ENCODE measurements at places on chromosomes 4 and X.

GRCh38 chrX:57643698-57644097 lies 36.4 kb downstream of the NLRP2B start:
- no peak for DNase-seq

GRCh38 chrX:1248331-1249061 lies 20.1 kb upstream of the CSF2RA start:
- DNase-seq, result peak; percentile 57

- no peak for DNase-seq
Measured at GRCh38 chrX:646796-647195, 16.2 kb downstream of the SHOX start.

GRCh38 chrX:20527558-20528011 lies 260.9 kb upstream of the RPS6KA3 start:
- no peak for DNase-seq

DNA sequence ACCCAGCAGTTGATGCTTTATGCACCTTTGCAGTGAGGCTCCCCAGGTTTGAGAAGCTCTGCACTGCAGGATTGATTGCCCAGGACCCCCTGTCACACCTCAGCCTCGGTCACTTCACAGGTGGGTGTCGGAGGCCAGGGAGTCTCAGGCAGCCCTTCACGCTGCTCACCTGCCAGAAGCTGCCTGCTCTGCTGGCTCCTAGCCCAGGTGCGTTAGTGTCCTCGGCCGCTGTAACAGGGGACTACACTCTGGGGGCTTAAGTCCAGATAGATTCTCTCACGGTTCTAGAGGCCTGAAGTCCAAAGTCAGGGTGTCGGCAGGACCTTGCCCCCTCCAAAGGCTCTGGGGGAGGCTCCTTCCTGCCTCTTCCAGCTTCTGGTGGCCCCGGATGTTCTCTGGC lies 79.9 kb downstream of the CPZ start:
- no peak for DNase-seq

DNA sequence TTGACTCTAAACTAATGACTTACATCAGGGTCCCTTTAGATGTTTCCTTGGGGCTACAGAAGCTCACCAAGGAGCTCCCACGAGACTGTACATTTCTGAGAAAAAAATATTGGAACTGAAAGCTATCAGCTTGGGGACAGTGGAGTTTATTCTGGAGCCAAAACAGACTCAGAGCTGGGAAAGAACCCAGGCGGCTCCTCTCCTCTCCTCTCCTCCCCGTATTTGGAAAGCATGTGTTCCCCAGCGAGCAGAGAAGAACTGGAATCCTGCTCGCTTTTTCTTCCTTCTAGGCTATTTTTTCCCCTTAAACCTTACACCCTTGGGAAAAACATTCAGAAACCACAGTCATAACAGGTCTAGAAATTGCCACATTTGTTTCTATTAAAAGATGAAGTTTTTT lies 4.3 kb upstream of the MAP7D3 start:
- DNase-seq, result no peak

- no peak for DNase-seq
Measured at GRCh38 chr4:39170301-39170700, 12.0 kb upstream of the WDR19 start.

GRCh38 chrX:114800719-114801118 lies 216.7 kb downstream of the IL13RA2 start:
- DNase-seq, result no peak

GRCh38 chr4:19983072-19983471 lies 268.6 kb upstream of the SLIT2 start:
- no peak for DNase-seq

- DNase-seq, result no peak
Measured at GRCh38 chrX:96611619-96612362, 72.9 kb upstream of the DIAPH2 start.

DNA sequence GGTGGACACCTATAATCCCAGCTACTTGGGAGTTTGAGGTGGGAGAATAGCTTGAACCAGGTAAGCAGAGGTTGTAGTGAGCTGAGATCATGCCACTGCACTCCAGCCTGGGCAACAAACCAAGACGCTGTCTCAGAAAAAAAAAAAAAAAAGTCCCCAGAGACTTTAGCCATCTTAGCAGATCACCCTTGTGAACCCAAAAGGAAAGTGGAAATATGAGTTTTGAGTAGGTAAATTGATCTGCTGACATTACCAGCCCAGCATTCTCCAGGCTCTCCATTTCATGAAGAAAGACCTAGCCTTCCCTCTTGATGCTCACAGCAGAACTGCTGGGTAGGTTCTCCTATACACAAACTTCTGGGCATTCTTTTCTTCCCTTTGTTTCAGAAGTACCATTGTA lies 24.5 kb upstream of the HNRNPD start:
- no peak for DNase-seq

- DNase-seq, result no peak
Measured at GRCh38 chr4:68272860-68273259, 27.4 kb upstream of the TMPRSS11B start.

- no peak for DNase-seq
Measured at GRCh38 chr4:40264497-40264896, 67.7 kb downstream of the RHOH start.

DNA sequence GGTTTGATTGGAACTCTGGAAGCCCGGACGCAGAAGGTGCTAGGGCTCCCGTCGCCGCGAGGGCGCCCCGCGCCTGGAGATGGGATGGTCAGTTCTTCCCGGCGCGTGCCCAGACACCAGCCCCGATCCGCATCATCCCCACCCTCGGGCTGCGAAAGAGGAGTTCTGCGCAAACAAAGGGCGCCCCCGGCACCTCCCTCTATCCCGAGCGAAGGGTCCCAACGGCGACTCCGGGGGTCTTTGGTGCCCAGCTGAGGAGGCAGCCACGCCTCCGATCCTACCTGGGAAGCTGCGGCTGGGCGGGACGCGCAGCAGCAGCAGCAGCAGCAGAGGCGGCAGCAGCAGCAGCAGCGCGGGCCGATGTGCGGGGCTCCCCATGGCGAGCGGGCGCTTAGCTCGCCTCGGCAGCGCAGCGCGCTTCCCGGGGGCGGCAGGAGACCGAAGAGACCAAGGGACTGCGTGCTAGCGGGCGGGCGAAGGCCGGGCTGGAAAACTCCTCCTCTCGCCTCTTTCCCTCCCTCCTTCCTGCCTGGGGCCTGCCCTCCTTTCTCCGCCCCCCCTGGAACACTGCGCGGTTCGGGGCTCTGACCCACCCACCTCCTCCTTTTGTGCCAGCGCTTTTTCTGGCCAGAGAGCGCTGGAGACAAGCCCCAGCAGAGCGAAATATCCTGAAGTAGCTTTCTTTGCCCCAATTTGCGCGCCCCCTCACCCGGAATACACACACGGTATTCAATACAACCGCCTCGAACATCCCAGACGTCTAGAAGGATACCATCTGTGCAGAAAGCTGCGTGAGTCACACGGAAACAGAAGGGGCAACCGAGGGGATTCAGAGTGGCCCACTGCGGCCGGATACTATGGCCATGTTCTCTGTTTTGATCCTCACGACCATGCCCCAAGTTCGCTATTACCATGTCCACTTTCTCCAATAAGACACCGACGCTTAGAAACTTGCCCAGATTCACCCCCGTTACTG lies at the start of gene SRPX:
TSS of gene SRPX (minus strand) at position 457 of the 976 bp plus-strand sequence. CDS start at position 378, 79 bp downstream.
- DNase-seq, result no peak

- DNase-seq, result peak; percentile 58
Measured at GRCh38 chr4:76896614-76897535, 1.1 kb downstream of the SOWAHB start.

DNA sequence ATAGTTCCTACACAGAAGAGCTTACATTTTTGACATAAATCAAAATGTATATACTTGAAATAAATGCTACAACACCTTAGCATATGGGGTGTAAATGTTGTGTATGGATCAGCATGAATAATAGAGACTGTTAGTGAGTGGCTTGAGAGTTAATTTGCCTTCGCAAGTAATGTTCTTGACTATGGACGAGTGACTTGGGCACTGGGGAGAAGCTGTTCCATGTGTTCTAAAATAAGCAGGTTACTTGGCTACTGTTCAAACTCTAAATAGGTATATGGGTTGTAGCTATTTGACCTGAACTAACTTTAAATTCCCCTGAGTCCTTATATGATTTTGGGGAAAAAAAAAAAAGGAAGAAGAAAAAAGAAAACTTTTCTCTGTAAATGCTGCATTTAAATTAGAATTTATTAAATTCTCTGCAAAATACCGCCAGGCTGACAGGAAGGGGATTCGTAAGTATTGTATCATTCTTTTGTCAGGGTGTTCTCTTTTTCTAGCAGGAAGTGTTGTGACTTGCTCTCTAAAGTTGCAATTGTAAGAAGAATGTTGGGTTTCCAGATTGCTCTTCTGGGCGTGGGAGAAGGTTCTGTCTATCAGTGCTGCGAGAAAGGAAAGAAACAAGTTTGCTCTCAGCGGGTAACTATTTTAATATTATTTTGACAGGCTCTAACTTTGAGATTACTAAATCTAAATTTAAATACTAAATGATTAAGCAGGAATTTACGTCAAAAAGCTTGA lies 32.2 kb downstream of the PLS3 start:
- no peak for DNase-seq

DNA sequence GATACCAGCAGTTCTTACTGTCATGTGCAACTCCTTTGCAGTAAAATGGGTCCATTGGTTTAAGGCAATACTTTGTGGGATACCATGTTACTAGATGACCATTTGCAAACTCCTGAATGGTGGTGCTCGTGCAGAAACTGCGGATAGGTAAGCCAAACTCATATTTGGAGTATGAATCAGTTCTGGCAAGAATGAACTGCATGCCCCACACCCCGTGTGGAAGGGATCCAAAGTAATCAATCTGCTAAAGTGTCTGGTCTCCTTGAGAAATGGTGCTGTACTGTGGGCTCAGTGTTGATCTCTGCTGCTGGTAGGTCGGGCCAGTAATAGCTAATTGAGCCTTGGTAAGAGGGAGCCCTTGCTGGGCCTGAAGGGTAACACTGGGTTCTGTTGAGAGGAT lies 4.2 kb upstream of the TAB3 start:
- DNase-seq, result no peak

GRCh38 chr4:63580796-63581475 lies 828.3 kb downstream of the TECRL start:
- DNase-seq, result no peak

GRCh38 chr4:137536789-137537561 lies 4.7 kb upstream of the PCDH18 start:
- DNase-seq, result no peak

DNA sequence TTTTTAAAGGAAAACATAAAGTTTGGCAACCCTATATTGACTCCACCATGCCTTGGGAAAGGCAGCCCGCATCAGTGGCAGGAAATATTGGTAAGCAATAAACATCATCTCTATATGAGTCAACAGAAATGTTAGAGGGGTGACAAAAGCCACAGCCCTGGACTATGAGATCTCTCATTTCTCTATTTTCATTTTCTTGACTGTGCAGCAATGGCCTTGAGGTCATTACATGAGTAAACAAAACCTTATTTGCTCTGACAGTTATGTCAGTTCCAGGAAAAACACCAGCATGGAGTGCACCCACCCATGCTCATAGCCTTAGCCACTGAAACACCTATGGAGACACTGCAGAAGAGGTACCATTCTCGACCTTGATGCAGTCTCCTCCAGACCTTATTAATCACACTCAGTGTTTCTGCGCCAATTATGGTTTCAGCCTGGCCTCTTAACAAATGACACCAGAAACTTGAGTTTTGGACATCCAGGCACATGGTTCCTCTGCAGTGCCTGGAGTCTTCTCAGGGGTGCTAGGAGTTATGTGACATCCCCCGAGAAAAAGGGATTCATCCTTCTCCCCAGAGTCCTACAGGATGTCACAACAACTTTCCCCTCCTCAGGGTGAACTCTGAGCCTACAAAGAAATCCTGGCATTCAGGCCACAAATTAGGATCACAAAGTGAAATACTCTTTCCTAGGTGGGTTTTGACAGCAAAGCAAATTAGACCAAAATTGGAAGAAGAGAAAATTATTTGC lies 16.0 kb upstream of the HPGD start:
- DNase-seq, result no peak

- DNase-seq, result no peak
Measured at GRCh38 chrX:149145845-149146285, 359.2 kb downstream of the IDS start.

- no peak for DNase-seq
Measured at GRCh38 chr4:3611778-3612177, 79.6 kb upstream of the LRPAP1 start.

GRCh38 chr4:180156684-180157083 lies 2086.5 kb upstream of the TENM3 start:
- DNase-seq, result no peak

DNA sequence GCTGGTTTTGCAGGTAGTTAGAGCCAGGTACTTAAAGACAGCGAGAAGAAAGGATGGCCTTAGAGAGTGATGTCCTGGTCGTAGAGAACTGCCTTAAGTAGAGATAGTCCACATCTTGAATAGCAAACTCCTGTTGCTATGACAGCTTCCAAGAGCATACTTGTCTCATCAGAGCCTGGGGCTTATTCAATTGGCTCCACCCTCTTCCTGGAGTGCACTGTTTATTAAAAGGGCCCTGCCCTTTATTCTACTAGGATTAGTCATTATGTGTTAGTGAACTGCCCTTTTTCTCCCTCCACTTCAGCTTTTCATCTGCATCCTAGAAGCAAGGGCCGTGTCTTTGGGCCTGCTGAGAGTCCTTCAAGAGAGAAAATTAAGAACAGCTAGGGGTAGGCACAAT lies 94.5 kb upstream of the EOLA2 start:
- DNase-seq, result no peak

DNA sequence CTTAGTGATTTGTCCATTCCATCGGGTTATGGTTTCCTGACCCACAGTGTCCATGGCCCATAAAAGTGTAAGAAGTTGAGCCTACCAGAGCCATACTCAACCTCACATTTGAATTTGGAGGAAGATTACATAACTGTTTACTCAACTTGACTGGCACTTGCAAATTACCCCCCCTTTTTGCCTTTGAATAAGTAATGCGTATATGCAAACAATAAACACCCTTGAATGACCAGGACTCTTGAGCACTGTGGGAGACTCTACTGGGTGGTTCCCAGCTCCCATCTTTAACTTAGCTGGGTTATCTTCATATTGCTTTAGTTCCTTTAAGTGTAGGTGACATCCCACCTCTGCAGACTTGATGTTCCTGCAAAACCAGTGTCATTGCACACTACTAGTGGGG lies 30.6 kb upstream of the STIM2 start:
- DNase-seq, result no peak

- peak; percentile 61 for DNase-seq
Measured at GRCh38 chr4:122826553-122827257, at the start of gene FGF2. TSS of gene FGF2 (plus strand) at chr4:122826831. CDS start at chr4:122827175, 344 bp downstream.

DNA sequence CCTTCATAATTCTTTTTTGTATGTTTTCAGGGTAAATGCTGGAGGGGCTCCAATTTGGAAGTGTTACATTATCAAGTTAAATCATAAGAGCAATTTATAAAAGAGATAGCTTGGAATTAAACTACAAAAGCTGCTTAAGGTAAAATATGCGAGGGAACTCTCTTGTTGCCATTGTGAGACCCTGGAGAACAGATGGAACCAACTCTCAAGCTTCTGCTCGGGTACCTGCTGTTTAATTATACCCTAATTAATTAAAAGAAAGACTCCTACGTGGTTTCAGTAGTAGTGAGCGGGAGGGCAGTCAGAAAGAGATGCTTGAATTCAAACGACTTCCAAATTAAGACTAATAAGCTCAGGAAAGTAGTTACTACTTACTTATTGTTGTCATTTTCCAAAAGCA lies 313.1 kb upstream of the TACR3 start:
- no peak for DNase-seq

- DNase-seq, result no peak
Measured at GRCh38 chrX:68432648-68433047, 647 bp downstream of the OPHN1 start.

Data from activated CD8-positive, alpha-beta memory T cell treated with anti-CD3 and anti-CD28 coated beads, Interleukin-2, amount 50 U/mL, for 48 hours (primary cell).